ENCODE measurements at places on chromosomes 13 and 19. TPM values are rescaled to one million over a fixed set of nuclear protein-coding genes. Genes with fewer than 3 reads are reported as not detected.

- no peak for DNase-seq
Observed at GRCh38 chr13:113403255-113404104, 39.5 kb upstream of the GRTP1 start.

The DBP gene
- total RNA-seq: 2.9 TPM

The CD37 gene
- total RNA-seq: not detected

DNA sequence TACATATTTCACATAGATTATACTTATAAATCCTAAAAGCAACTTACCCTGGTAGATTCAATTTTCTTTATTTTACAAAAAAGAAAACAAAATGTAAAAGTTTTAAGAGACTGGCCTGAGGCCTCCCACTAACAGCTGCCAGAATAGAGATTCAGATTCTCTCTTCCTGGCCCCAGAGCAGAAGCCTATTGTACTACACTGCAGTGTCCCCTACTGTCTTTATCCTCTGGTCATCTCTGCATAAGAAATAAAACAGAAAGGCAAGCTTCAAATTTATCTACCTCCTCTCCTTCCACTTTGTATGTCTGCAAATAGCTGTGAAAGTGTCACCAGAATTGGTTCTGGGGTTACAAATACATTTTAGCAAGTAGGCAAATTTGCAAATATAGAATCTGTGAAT is 1004.1 kb upstream of the PCDH9 start:
- DNase-seq: no peak

GRCh38 chr13:102227741-102228140 is 174.1 kb downstream of the FGF14 start:
- no peak for DNase-seq

The ZNF600 gene
- 2.1 TPM for total RNA-seq

DNA sequence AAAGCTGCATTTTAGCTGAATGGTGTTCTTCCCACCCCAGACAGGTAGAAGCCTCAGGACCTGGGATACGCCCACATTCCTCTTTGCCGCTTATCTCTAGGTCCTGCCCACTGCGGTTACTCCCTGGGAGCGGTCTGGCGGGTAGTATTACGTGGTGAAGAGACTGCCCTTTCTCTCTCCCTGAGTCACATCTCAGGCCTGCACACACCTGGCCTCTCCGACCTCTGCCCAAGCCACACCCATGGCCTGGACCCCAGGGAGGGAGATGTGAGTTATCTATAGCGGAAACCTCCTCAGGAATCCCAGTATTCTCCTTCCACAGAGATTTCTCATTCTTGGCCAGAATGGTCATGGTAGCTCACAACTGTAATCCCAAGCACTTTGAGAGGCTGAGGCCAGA is 17.3 kb downstream of the RHPN2 start:
- DNase-seq: no peak

DNA sequence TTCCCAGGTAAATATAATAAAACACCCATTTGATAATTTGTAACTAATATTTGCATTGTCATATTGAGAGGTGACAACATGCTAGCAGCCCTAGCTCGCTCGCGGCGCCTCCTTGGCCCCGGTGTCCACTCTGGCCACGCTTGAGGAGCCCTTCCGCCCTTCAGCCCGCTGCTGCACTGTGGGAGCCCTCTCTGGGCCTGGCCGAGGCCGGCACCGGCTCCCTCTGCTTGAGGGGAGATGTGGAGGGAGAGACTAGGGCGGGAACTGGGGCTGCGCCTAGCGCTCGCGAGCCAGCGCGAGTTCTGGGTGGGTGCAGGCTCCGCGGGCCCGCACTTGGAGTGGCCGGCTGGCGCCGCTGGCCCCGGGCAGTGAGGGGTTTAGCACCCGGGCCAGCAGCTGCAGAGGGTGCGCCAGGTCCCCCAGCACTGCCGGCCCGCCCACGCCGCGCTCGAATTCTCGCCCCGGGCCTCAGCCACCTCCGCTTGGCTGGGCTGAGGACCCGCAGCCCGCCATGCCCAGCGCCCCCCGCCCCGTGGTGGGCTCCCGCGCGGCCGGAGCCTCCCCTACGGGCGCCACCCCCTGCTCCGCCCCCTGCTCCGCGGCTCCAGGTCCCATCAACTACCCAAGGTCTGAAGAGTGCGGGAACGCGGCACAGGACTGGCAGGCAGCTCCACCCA is 594.4 kb downstream of the SLITRK6 start:
- no peak for DNase-seq

The SIGLEC5 gene
- total RNA-seq: 0.93 TPM

The PSG11 gene
- not detected for total RNA-seq

DNA sequence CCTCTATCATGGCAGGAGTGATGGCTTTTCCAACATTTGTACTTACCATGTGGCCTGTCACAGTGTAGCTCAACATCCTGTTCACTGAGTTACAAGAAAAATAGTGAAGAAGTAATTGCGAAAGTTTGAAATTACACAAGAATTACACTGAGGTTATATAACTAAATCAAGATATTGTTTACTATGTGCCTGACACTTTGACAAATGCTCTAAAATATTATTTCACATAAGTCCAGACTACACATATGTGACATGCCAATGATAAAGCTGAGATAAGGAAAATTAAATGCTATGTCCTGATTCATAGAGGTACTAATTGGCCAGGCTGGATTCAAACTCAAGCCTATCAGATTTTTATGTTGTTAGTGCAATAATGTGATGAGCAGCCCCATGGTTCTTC is 451.7 kb downstream of the PCDH9 start:
- no peak for DNase-seq

DNA sequence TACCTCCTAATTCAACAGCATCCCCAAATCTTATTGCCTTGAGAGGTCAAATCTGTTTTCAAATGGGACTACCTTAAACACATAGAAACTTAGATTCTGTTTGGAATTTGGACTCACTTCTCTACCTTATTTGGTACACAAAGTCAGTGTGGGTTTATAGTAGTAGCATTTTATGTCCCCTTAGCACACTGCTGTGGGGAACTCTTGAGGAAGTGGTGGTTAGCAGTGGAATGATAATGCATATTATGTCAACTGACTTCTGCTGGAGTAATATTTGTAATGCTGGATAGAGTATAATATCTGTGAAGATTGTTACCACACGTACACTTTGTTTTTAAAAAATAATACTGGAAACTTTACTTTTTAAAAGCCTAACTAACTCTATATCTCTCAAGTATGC is 386.3 kb downstream of the NDFIP2 start:
- no peak for DNase-seq

DNA sequence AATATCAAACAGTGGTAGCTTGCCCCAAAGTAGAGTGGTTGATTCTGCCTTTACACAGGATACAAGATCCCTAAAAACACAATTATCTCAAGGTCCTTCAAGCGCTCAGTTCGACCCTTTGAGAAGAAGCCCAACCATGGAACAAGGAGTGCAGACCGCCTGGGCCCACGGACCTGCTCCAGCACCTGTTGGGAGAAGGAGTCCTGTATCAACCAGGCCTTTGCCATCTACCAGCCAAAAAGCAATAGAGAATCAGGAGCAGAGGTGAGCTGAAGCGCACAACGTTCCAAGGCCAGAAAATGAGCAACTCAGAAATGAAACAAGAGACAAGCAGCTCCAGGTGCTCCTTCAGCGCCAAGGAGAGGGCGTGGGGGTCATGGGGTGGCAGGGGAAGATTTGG is 6.3 kb upstream of the LILRB3 start:
- DNase-seq: no peak

DNA sequence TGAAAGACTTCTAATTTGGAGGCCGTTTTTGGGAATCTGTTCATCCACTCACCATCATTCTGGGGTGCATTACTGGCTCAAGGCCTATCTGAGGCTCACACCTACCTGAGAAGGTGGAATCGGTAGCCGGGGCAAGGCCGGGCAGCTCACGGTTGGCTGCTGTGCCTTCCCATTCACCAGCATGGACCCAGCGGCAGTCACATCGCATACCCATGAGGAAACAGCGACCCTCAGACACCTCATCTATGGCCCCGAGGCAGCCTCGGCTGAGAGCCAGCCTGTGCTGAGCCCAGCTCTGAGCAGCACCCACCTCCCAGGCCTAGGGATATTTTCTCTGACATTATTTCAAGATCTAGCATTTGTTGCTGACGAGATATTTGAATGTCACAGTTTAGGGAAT is 130.5 kb downstream of the ATP11A start:
- DNase-seq: no peak

GRCh38 chr13:23637829-23638228 is 67.6 kb downstream of the TNFRSF19 start:
- DNase-seq: no peak

DNA sequence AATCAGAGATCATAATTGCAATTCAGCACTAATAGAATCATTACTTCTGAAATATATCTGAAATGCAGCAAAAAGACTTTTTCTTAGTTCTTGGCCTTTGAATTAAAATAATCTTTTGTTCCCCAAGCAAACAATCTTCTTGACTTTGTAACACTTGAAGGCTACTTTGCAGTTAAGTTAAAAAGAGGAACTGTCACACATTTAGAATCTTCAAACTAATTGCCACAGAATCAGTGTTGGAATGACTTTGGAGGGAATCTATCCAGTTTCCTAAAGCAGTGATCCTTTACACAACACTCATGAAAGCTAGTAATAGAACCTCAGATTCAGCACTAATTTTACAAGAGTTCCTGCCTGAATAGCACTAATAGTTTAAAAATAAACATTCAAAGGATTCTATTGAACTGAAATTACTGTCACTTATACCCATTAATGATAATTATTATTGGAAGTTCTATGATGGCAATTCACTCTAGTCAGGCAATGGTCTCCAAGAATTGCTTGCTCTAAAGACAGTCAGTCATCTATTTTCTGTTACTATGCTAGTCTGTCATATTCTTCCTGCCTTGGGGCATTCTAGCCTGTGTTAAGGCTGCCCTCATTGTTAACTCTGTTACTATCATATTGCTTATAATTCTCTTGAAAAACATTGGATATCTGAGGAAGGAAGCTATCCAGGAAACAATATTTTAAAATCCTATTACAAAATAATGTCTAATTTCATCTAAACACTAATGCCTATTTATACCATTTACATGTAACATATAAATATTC is 362.4 kb downstream of the DIAPH3 start:
- no peak for DNase-seq

- no peak for DNase-seq
Observed at GRCh38 chr13:105341256-105341655, 1194.2 kb downstream of the EFNB2 start.

The GIPC1 gene
- 161 TPM for total RNA-seq

DNA sequence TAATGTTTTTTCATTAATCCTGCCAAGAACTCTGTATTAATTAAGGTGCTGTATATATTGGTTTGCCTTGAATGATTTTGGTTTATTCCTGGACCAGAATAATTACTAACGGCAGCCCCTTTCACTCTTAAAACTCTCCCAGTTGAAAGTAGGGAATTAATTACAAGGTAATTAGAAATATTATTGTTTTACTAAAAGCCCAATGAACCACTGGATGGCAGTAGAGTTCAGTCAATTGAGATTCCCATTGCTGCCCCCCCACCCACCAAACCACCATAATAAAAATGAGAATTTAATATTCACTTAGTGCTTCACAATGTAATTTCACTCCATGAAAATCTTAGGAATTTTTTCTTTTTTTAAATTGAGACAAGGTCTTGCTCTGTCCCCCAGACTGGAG is 13.7 kb downstream of the WBP4 start:
- DNase-seq: no peak

- no peak for DNase-seq
Observed at GRCh38 chr19:10450853-10451609, 30.7 kb downstream of the PDE4A start.
